Natural killer cell (primary cell): ENCODE measurements at places on chromosomes 16 and 17.

GRCh38 chr17:16926061-16926511, 45.8 kb downstream of the TNFRSF13B start:
- H3K27ac ChIP-seq: no peak overlapping the region
- no peaks in the 10 kb centered on the region for H3K36me3 ChIP-seq
- H3K4me1 ChIP-seq: no peaks in the 10 kb centered on the region

DNA sequence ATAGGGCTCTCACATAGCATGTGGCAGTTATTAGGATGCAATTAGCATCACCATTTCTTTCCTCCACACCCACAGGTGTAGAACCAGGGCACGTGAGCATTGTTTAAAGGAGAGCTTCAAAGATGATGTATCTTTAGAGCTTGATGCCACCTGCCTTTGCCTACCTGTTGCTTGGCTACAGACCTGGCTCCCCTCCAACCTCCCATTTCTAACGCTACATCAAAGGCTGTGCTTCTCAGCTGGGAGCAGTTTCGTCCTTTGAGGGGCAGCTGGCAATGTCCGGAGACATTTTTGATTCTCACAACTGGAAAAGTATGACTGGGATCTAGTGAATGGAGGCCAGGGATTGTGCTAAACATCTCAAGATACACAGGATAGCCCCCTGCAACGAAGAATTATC, 78.5 kb upstream of the CLEC3A start:
- H3K27me3 ChIP-seq: no peaks in the 10 kb centered on the region
- H3K4me1 ChIP-seq: no peaks in the 10 kb centered on the region
- no peaks in the 10 kb centered on the region for H3K36me3 ChIP-seq
- no peak overlapping the region for H3K4me3 ChIP-seq
- DNase-seq: no peak
- no peak overlapping the region for H3K27ac ChIP-seq

DNA sequence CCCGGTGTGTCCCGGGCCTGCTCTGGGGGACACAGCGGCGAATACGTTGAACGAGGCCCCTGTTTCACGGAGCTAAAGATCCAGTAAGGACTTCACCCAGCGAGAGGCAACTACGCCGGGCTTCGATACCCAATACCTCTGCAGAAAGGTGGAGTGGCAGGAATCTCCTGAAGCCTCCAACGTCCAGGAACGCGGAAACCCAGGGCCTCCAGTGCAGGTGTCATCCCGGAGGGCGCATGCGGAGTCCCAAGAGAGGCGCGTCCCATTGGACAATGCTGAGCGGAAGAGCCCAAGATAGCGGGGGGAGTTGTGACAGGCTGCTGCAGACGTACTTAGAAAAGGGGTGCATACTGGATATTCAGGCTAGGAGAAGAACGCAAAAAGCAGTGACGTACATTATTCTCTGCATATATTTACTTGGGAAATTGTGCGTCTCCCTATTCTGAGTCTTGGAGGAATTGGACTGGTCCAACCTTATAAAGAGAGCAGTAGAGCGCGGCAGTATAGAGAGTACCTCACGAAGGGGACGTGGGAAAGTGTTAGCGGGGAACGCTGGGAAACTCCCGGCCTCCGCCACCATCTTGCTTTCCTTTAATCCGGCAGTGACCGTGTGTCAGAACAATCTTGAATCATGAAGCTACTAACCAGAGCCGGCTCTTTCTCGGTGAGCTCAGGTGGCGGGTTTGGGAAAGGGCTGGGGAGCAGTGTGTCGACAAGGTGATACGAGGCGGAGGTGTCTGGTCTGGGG, at the start of gene UQCRC2:
Gene UQCRC2, plus strand, starts transcription at position 569 of the 748 bp plus-strand sequence. Its CDS starts 63 bp downstream, at position 632.
- peak; percentile 83 for DNase-seq
- peak within 1 kb of the TSS; percentile 81 for H3K4me3 ChIP-seq
- H3K27ac ChIP-seq: peak within 1 kb of the TSS; percentile 90
- H3K36me3 ChIP-seq: peaks cover 10% of the 10 kb centered on the region

GRCh38 chr16:15427648-15428239, 6.6 kb upstream of the BMERB1 start:
- no peaks in the 10 kb centered on the region for H3K27me3 ChIP-seq
- H3K36me3 ChIP-seq: no peaks in the 10 kb centered on the region
- H3K4me1 ChIP-seq: peaks cover 3% of the 10 kb centered on the region
- H3K4me3 ChIP-seq: no peak overlapping the region
- DNase-seq: peak; percentile 43

GRCh38 chr17:76674600-76674999, 31.0 kb upstream of the ST6GALNAC1 start:
- H3K27me3 ChIP-seq: no peaks in the 10 kb centered on the region
- H3K4me1 ChIP-seq: peaks cover 45% of the 10 kb centered on the region
- no peak overlapping the region for H3K4me3 ChIP-seq
- H3K27ac ChIP-seq: no peak overlapping the region
- no peaks in the 10 kb centered on the region for H3K36me3 ChIP-seq

GRCh38 chr16:47016700-47017133, 43.2 kb upstream of the DNAJA2 start:
- H3K27ac ChIP-seq: no peak overlapping the region
- no peaks in the 10 kb centered on the region for H3K36me3 ChIP-seq
- H3K4me3 ChIP-seq: no peak overlapping the region
- peaks cover 27% of the 10 kb centered on the region for H3K4me1 ChIP-seq
- DNase-seq: peak; percentile 17
- H3K27me3 ChIP-seq: peaks cover 20% of the 10 kb centered on the region

DNA sequence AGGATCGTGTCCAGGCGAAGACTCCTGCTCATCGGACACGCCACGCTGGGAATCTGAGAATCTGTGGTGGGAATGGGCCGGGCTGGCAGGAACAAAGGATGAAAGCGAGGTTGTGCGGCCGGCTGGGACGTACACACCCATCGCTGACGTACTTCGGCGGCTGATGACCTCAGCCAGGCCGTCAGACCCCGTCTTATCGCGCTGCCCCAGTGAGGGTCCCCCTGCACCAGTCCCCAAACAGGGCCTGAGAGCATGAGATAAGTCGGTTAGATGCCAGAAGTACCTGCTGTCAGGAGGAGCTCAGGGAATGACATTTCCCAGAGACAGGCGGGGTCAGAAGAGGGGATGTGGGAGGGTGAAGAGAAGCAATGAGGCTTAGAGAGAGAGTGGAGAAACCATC, 16.0 kb upstream of the SP6 start:
- no peaks in the 10 kb centered on the region for H3K36me3 ChIP-seq
- no peak overlapping the region for H3K4me3 ChIP-seq
- peaks cover under 1% of the 10 kb centered on the region for H3K4me1 ChIP-seq
- no peak overlapping the region for H3K27ac ChIP-seq
- no peak for DNase-seq
- peaks cover 3% of the 10 kb centered on the region for H3K27me3 ChIP-seq

GRCh38 chr17:82106688-82107305, 8.8 kb upstream of the FASN start:
- no peaks in the 10 kb centered on the region for H3K36me3 ChIP-seq
- H3K27ac ChIP-seq: peak overlapping the region; percentile 88
- no peak for DNase-seq
- no peaks in the 10 kb centered on the region for H3K27me3 ChIP-seq
- H3K4me1 ChIP-seq: peaks cover 28% of the 10 kb centered on the region

DNA sequence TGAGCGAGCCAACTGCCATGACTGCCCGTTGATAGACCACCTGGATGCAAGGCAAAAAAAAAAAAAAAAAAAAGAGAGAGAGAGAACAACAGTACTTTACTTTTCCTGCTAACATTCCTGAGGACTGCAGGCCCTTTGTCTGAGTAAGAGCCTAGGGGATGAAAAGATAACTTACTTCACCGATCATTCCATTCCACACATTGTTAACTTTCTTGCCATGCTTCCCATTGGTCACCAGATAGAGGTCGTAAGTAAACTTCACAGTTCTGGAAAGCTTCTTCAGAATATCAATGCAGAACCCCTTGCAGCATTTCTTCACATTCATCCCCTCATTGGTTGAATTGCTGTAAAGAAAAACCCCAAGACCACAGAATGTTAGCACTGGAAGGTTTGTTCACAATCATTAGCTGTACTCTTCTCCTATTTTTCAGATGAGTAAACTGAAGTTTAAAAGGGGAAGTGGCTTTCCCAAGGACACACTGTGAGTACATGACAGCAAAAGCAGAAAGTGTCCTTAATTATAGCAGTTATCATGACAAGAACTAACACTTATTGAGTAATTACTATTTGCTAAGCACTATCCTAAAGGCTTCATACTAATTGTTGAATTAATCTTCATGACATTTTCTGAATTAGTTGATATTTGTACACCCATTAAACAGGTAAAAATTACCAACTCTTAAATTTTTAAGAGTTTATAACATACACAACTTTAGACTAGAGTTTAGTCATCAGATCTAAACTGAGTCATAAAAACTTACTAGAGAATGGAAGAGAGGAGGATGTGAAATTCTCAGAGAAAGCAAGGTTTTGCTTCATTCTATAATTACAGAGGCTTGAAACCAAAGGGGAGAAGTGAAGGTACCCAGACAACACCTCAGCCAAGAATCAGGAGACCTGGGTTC, 341.2 kb downstream of the GRIN2A start:
- H3K27me3 ChIP-seq: no peaks in the 10 kb centered on the region
- DNase-seq: no peak
- no peaks in the 10 kb centered on the region for H3K4me1 ChIP-seq
- H3K27ac ChIP-seq: no peak overlapping the region
- no peak overlapping the region for H3K4me3 ChIP-seq

DNA sequence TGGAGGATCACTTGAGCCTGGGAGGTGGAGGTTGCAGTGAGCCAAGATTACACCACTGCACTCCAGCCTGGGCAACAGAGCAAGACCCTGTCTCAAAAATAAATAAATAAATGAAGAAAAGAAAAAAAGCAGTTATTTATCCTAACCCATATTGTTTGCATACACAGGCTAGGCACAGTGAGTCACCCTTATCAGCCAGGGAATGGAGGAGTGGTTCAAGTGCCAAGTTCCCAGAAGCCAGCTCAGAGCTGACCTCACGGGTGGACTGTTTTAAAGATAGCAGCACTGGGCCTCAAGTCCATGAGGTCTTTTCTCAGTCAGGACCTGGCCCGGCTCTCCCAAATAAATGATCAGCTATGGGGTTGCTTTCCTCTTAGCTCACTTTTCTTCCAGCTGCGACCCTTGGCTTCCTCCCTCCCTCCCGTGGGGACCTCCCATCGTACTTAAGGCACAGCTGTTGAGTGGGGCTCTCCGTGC, 22.6 kb upstream of the MGAT5B start:
- H3K4me1 ChIP-seq: peaks cover 5% of the 10 kb centered on the region
- H3K36me3 ChIP-seq: no peaks in the 10 kb centered on the region
- H3K27me3 ChIP-seq: peaks cover 15% of the 10 kb centered on the region
- DNase-seq: no peak
- H3K4me3 ChIP-seq: no peak overlapping the region
- no peak overlapping the region for H3K27ac ChIP-seq

GRCh38 chr16:7437135-7437804, 104.6 kb downstream of the RBFOX1 start:
- H3K36me3 ChIP-seq: no peaks in the 10 kb centered on the region
- no peak overlapping the region for H3K4me3 ChIP-seq
- no peaks in the 10 kb centered on the region for H3K4me1 ChIP-seq
- H3K27me3 ChIP-seq: no peaks in the 10 kb centered on the region
- DNase-seq: no peak
- H3K27ac ChIP-seq: no peak overlapping the region

DNA sequence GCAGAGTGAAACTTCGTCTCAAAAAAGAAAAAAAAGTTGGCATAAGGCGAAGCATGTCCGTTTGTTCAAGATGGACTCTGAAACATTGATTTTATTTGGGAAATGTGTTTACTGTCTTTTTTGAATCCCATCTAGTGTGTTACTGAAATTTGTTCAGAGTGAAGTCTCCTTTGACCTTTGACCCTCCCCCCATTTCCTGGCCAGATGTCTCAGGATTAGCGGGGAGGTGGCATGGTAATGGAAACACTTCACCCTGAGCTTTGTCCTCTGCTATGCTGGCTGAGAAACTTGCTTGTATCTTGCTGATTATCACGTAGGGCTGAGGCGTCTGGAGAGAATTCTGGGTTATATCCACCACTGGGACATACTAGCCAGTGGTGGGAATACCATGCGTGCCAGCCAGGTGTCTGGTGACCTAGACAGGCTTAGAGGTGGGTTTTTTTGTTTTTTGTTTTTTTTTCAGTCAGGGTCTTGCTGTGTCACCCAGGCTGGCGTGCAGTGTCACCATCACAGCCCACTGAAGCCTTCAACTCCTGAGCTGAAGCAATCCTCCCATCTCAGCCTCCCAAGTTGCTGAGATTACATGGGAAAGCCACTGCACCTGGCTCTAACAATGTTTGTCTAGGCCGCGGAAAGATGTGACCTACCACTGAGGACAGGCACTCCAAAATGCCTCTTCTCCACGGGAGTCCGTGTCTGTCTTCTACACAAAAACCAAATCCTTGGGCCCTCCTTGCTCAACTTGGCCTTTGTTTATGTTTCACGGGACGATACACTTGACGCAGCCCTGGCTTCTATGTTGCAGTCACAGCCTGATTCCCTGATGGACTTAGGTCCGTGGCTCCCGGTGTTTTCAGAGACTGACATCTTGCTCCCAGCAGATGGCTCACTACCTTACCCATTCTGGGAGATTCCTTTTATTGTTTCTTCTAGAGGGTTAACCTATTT, 6.6 kb upstream of the GALK1 start:
- no peak overlapping the region for H3K27ac ChIP-seq
- peaks cover 20% of the 10 kb centered on the region for H3K36me3 ChIP-seq
- H3K4me1 ChIP-seq: peaks cover 20% of the 10 kb centered on the region
- no peak overlapping the region for H3K4me3 ChIP-seq

- no peaks in the 10 kb centered on the region for H3K4me1 ChIP-seq
- H3K36me3 ChIP-seq: no peaks in the 10 kb centered on the region
- H3K27me3 ChIP-seq: no peaks in the 10 kb centered on the region
- no peak overlapping the region for H3K27ac ChIP-seq
- no peak for DNase-seq
These were observed 246.1 kb downstream of the SLC39A11 start for GRCh38 chr17:72846399-72846798.

DNA sequence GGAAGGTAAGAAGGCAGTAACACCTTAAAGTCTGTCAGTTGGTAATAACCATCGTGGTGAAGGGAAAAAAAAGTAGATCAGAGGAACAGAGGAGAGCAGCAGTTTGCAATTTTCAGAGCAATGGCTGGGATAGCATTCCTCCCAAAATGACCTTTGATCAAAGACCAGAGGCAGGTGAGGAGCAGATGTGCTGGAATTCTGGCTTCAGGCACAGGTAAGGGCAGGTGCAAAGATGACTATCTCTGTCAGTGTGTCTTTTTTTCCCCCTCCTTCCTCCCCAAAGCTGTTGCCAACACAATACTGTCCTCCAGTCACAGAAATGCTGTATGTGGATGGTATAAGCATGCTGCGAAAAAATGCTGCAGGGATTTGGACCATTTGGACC, 166.7 kb downstream of the XYLT1 start:
- no peak for DNase-seq
- no peaks in the 10 kb centered on the region for H3K36me3 ChIP-seq
- no peaks in the 10 kb centered on the region for H3K27me3 ChIP-seq
- no peak overlapping the region for H3K27ac ChIP-seq
- no peak overlapping the region for H3K4me3 ChIP-seq
- peaks cover 20% of the 10 kb centered on the region for H3K4me1 ChIP-seq

- no peak for DNase-seq
- no peaks in the 10 kb centered on the region for H3K4me1 ChIP-seq
- no peaks in the 10 kb centered on the region for H3K36me3 ChIP-seq
These were observed 289.4 kb downstream of the ABCC12 start for GRCh38 chr16:47866423-47866822.

GRCh38 chr16:85833219-85833920, 33.9 kb downstream of the COX4I1 start:
- H3K4me1 ChIP-seq: peaks cover 26% of the 10 kb centered on the region
- H3K36me3 ChIP-seq: no peaks in the 10 kb centered on the region
- no peak for DNase-seq
- no peaks in the 10 kb centered on the region for H3K27me3 ChIP-seq
- H3K27ac ChIP-seq: no peak overlapping the region
- H3K4me3 ChIP-seq: no peak overlapping the region

- no peaks in the 10 kb centered on the region for H3K36me3 ChIP-seq
- DNase-seq: no peak
- H3K27me3 ChIP-seq: no peaks in the 10 kb centered on the region
- H3K4me3 ChIP-seq: no peak overlapping the region
- H3K27ac ChIP-seq: no peak overlapping the region
These were observed 8.7 kb upstream of the ATP2A3 start for GRCh38 chr17:3972931-3973330.
